ENCODE measurements at places on chromosomes 13 and 19.

DNA sequence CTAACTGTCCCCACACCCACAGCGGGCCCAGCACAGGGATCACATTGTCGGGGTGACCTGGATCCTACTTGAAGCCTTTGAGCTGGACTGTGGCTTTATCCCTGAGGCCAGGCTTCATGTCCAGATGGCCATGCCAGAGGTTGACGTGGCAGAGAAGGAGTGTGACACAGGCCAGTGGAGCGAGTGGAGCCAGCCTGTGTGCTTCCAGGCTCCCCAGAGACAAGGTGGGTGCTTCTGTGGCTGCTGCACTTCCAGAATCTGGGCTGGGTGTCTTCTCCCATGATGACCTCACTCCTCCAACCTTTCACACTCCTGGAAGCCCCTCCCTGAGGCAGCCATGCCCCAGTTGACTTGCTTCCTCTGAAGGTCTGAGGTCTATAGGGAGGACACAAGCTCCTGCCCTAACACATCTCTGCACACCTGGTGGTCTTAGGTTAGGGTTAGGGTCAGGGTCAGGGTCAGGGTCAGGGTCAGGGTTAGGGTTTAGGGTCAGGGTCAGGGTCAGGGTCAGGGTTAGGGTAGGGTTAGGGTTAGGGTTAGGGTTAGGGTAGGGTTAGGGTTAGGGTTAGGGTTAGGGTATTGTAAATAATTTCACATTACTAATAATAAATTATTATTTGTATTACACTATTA is 13.1 kb upstream of the MZF1 start:
- DNase-seq, result no peak

GRCh38 chr13:48194379-48194754 is 38.6 kb upstream of the ITM2B start:
- no peak for DNase-seq

- DNase-seq, result peak; percentile 55
Measured at GRCh38 chr19:35090506-35091214, 25.0 kb upstream of the FXYD3 start.

DNA sequence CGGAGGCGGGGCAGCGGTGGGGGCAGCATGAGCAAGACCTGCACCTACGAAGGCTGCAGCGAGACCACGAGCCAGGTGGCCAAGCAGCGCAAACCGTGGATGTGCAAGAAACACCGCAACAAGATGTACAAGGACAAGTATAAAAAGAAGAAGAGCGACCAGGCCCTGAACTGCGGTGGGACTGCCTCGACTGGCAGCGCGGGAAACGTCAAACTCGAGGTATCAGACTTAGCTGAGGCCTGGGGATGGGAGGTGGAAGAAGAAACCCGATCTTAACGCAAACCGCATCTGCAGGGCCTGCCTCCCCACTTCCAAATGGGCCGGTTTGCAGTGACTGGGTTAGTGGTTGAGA is 693 bp downstream of the RFXAP start:
- DNase-seq, result no peak

DNA sequence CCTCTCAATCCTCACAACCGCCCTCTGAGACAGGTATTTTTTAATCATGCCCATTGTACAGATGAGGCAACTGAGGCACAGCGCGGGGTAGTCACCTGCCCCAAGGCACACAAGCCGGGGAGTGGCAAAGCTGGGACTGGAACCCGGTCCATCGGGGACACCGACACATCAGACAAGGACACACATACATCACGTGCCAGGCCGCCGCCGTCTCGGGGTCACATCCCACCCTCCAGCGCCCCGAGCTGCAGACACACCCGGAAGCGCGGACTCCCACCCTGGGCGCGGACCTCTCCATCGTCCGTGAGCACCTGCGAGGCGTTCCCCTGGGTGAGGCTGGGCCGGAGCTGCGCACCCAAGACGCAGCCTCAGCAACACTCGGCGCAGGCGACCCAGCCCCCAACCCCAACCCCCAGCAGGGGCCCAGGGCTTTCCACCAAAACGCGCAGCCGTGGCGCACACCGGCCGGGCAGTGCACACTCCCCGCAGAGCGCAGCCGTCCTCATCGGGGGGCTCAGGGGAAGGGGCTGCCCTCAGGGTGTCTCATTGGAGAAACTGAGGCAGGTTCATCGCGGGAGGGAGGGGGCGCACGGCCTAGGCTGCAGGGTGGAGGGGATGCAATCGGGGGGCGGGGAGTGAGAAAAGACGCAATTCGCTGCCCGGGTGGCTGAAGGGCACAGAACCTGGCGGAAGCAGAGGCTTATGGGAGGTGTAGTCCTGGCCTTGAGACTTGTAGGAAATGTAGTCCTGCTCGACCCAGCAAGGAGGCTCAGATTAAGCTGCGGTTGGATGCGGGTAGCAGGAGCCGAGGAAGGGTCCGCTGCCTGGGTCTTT is 1.9 kb upstream of the LMTK3 start:
- DNase-seq, result peak; percentile 86
